Occipital lobe (tissue), 3 donors: ENCODE measurements at places on chromosomes 4 and X.

- DNase-seq = no peak
Measured at GRCh38 chr4:53755656-53756055, 164.4 kb upstream of the LNX1 start.

- peak; percentile 58 for DNase-seq
Measured at GRCh38 chr4:123396307-123397143, at the start of gene SPRY1. Gene SPRY1 (plus strand): TSS chr4:123396795. CDS start chr4:123401592, 4,797 bp downstream.

DNA sequence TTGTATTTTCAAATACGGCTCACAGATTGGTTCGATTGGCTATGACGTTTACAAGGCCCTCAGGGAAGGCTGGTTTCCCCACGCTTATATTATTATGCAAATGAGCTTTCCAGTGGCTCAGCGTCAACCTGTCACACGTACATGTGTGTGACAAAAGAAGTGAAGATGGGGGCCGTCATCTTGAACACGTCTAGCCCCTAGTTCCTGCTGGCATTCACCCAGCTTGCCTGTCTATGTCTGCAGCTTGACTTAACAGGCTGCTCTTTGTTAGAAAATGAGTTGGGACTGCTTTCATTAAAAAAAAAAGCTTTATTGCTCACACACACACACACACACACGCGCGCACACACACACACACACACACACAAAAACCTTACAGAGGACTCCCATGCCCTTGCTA, 283.6 kb upstream of the CTSO start:
- DNase-seq = no peak

GRCh38 chr4:52421811-52422213, 237.3 kb downstream of the USP46 start:
- DNase-seq = no peak

DNA sequence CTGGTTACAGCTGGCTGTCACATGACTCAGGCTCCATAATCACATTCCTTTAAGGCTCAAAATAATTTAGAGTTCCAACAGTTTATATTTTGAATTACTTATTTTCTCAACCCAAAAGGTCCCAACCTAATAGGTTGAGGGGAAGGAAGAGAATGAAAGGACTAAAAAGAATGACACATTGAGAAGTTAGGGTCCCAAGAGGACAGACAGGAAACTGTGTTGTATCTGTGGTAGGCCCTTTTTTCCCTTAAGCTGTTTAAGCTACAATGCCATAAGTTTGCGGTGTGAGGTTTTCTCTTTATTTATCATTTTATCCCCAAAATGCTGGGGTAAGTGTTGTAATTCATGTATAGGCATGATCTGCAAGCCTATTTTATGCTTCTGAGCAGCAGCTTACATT, 290.2 kb downstream of the ZNF674 start:
- no peak for DNase-seq

- no peak for DNase-seq
Measured at GRCh38 chr4:125642645-125643044, 327.9 kb downstream of the FAT4 start.

DNA sequence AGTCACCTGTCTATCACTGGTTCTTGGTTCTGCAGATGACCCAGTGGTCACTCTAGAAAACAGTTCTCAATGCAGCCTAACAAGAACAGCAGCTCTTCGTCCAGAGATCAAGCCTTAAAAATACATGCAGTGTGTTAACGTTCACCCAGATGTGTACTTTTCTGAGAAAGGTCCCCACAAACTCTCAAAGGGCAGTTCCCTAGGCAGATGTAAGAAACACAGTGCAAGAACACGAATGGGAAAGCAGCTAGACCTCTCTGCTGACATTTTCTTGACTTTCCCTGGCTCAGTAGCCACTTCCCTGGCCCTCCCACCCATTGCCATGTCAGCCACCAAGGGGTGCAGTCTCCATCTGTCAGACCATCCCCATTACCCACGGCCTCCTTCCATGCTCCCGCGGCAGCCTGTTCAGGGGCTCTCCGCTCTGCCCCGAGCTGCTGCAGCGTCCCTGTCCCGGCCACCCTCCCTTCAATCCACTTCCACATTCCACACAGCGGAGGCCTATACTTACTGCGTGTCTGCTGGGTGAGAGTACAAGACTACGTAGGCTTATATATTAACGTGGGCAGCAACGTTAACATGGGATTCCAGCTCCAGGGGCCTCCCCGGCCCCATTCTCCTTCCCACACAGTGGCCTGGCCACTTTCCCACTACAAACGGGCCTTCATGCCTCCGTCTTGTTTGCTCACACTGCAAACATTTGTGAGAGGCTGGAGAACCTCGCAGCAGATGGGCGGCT, 34.3 kb downstream of the IRF2 start:
- no peak for DNase-seq

DNA sequence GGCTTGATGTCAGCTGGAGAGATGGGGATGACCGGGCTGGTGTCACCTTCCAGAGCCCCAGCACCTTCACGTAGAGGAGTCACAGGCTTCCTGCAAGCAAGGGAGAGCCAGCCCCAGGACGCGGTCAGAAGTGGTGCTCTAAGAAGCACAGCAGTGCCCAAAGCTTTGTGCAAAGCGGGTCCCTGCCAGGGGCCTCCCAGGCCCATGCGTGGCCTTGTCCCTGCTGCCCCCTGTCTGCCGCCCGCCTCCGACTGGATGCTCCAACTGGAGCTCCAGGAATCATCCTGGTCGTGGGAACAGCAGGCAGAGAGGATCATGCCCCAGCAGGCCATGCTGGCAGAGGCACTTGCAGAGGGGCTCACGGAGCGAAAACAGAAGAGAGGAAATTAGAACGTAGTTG, 40.1 kb upstream of the LRPAP1 start:
- DNase-seq = no peak

GRCh38 chrX:97481228-97481627, 597.5 kb downstream of the RPA4 start:
- DNase-seq = no peak

- DNase-seq = no peak
Measured at GRCh38 chrX:357035-357692, 29.5 kb downstream of the PPP2R3B start.

- peak; percentile 4 for DNase-seq
Measured at GRCh38 chrX:40174001-40174853, 76.5 kb upstream of the BCOR start.

DNA sequence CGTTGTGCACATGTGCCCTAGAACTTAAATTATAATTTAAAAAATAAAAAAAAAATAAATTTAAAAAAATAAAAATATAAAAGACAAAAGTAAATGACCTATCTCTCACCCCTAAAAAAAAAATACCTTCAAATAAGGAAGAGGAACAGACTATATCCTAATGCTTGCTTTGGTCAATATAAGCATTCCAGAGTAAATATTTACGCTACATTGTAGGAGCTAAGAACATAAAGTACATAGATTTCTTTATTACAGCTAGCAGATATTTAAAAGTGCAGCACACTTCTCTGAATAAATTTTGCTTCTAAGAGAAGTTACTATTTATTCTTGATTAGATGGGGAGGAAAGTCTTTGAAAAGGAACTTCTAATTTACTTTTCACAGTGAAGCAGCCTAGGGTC, 24.5 kb upstream of the UGT2B11 start:
- no peak for DNase-seq

- no peak for DNase-seq
Measured at GRCh38 chr4:55466001-55466400, 70.2 kb downstream of the TMEM165 start.

DNA sequence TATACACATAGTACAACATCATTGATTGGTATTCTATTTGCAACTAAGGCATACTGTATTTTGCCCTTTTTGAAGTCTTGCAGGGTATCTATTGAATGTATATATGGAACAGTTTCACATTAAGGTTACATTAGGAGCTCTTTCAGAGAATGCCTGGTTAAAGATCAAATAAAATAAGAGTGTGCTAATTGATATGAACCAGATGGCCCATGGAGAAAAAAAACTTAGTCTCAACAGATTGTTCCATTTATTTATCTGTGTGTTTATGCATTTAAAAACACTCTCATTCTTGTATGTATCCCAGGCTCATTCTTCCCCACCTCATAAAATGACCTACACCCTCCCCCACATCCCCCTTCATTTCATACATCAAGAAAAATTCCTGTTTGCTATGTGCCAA, 35.2 kb upstream of the GRIA2 start:
- DNase-seq = no peak

- DNase-seq = no peak
Measured at GRCh38 chr4:53605783-53606182, 14.5 kb upstream of the LNX1 start.

GRCh38 chr4:212438-213188, 88.3 kb downstream of the ZNF718 start:
- DNase-seq = peak; percentile 85

DNA sequence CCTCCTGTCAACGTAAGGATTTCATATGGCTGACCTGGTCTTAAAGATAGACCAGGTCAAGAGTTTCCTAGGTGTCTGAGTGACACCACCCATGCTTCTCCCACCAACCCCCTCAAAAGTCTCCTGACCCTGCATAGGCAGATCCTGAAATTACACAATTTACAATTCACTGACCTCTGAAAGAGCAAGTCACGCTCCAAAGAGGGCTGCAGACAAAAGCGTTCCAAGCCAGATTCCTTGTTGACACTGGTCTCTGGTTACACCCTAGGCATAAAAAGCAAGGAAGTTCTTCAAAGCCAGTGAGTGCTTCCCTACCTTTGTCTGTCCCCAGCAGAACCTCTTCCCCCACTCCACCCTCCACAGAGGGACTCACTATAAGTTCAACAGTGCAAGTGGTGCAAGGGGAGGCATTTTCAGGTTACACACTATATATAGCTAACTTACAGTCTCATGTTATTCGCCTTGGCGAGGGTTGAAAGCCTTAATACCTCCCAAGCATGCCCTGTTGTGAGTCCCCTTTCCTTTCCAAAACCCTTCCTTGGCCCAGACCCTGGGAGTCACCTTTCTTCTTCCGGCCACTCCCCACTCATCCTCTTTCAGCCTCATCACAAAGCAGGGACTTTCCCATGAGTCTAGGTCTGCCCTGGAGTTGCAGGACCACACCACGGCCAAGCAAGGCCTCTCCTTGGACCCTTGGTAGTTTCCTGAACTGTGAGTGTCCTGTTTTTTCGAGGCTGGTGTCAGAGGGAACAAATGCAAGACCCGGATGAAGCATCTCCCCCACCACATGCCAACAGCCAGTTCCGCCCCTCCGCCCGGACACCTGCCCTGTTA, 58.0 kb upstream of the KLF3 start:
- DNase-seq = no peak

DNA sequence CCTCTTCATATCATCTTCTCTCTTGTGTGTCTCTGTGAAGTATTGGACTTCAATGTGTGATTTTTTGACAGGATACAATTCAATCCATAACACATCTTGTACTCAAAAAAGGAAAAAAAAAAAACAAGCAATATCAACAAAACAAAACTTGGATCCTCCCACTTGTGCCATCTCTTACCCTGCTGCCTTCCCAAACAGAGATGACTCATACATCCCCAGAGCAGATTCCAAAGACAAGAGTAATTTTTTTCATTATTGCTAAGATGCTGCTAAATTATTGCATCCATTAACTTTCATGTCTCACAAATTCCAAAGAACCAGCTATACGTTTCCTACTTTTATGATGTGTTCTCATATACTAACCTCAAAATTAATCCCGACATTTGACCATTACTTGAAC, 479.2 kb downstream of the GBA3 start:
- DNase-seq = no peak

DNA sequence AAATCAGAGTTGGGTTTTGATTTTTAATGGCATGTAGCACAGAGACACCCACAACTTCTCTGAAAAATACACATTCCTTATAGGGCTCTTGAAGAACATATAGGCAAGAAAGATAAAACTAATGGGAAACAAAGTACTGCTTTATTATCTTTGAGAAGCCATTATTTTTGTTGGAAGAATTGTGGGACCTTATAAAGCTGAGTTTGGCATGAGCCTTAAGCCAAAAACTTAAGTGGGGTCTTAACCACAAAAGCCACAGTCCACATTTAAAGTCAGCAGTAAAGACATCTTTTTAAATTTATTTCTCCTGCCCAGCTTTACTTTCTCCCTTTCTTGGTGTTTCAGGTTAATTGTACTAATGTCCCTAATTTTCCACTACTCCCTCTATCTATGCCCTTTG, 1297.3 kb downstream of the C4orf33 start:
- no peak for DNase-seq

GRCh38 chr4:117983541-117984365, 50.5 kb upstream of the NDST3 start:
- no peak for DNase-seq

DNA sequence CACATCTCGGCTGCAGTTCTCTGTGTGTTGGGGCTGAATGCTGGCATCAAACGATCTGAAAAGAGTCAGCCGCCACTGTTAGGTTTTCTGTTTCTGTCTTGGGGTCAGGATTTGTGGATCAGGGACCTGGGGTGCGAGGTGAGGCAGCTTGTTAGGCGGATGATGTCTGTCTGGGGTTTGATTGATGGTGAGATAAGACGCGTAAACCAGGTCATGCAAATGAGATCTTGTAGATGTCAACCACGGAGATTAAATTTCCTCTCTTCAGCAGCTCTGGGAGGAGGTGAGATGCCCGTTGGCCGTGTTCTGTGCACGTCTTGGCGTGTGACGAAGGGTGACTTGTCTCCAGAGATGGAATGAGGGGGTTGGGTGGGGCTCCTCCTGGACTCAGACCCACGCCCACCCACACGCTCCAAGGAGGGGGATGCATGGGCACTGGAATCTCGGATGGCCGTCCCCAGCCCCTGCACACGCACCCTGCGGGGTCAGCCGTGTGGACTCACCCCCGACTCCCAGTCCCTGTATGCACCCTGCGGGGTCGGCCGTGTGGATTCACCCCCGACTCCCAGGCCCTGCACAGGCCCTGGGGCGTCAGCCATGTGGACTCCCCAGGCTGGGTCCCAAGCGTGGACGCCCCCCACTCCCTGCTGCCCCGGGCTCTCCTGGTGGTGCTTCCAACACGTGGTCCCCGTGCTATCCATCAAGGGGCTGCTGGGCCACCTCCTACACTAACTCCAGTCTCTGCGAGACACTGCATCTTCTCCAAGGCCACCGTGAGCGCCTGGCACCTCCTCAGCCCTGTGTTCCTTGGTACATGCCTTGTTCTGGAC, 16.0 kb upstream of the UVSSA start:
- DNase-seq = no peak

DNA sequence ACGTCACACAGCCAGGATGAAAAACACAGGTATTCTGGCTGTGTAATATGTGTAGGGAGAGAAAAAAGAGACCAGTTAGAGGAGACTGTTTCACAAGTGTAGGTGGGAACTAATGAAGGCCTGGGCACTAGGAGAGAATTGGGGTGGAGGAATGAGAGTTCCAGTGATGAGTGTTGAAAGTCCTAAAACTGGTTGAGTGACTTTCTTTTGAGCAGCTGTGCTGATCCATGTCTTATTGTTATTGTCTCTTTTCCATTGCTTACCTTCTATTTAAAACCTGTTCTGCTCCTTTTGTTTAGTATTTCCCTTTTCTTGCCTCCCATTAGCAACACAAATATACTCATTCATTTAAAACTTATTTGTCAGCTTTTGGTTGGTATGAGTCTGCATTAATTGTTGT, 88.7 kb downstream of the PDLIM5 start:
- DNase-seq = no peak

DNA sequence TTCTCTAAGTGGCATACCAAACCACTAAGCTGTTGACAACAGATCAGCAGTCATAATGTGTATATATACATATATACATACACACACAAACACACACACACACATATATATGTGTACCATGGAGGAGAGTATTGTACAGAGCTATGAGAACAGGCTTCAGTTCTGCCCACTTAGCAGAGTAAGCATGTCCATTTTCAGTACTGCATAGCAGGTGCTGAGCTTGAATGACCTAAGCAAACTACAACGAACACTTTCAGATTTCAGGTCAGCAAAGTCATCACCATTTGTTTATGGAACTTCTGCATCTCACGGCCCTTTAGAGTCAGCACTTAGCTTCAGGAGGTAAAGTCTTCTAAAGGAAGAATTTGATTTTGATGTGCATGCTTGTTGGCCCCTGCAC, 735.8 kb upstream of the ATOH1 start:
- no peak for DNase-seq
